ENCODE measurements at places on chromosomes 11 and 22.

- DNase-seq, result no peak
Observed at GRCh38 chr22:17493419-17493981, 69.8 kb upstream of the SLC25A18 start.

DNA sequence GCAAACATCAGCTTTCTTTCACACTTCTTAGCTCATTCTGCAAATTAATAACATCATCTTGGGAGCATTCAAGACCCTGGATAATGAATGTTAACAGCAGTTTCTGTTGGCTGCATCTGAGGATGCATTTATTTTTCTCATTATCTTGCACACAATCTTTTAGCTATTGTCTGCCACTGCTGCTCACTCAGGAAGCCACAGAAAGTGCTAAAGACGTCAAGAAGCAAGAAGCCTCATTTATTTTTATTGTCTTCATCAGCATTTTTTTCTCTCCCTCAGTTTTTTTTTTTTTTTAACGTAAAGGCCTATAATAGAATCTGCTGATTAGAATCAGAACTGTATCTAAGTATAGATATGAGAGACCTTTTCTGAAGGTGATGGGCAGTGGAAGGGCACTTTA lies 1339.4 kb downstream of the FAM181B start:
- DNase-seq, result no peak

DNA sequence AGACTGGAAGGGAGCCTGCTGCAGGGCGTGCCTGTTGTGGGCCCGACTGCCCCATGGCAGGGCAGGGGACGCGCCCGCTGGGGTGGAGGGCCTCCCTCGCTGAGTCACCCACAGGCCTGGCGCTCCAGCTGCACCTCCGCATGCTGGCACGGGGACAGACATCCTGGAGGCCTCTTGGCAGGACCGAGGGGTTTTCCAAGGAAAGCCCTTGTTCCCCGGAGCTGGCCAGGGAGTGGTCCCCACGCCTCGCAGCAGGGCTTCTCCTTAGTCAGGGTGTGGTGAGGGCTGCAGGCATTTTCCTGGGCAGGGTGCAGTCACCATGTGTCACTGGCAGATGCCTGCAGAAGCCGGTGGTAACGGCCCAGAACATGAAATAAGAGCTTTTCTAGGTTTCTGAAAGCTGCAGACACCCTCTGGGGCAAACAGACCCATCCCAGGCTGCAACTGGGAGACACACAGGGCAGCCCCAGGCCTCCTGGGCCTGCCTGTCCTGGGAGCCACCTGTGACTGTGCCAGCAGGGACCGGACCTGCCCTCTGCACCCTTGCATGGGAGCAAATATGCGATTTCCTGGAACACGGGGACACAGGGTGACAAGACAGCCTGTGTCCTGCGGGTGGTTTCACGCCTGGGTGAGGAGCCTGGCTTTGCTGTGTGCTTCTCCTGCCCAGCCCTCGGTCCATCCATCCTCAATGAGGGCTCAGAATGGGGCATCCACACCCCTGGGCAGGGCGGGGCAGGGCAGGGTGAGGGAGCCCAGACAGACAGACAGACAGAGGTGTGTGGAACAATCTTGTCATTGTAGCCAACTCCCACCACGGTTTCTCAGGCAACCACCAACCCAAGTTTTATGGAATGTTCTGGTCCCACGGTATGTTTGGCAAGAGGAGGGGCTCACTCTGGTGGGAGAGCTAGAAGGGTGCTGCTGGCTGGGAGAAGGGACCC lies 43.2 kb upstream of the FADD start:
- DNase-seq, result no peak

GRCh38 chr11:104679258-104679657 lies 219.0 kb downstream of the CASP12 start:
- DNase-seq, result no peak

- DNase-seq, result no peak
Observed at GRCh38 chr22:43392385-43392989, 19.3 kb upstream of the MPPED1 start.

- no peak for DNase-seq
Observed at GRCh38 chr11:117840881-117841550, 16.5 kb upstream of the FXYD2 start.

DNA sequence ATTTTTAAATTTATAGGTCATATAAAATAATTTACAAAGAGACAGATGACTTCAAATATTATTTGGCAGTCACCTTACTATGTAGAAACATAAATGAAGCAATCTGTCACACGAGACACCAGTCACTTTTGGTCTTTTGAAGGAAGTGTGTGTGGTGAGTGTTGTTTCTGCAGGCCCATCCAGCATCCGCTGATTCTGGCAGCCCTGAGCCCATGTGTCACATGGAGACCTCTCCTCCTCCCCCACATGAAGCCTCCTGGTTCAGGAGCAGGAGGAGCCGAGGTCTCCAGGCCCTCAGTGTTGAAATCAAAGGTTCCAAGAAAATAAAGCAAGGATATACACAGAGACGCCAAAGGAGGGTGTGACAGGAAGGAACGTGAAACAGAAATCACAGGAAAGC lies 60.1 kb downstream of the ARFGAP3 start:
- DNase-seq, result no peak

- no peak for DNase-seq
Observed at GRCh38 chr22:46354176-46354992, 18.9 kb downstream of the TRMU start.

GRCh38 chr11:38252620-38253019 lies 1654.6 kb upstream of the RAG2 start:
- no peak for DNase-seq

GRCh38 chr11:30567120-30567519 lies 19.0 kb downstream of the MPPED2 start:
- no peak for DNase-seq
